Left lung (tissue), 14 donors: ENCODE measurements at places on chromosomes 1 and 21. TPM values are rescaled to one million over a fixed set of nuclear protein-coding genes. Genes with fewer than 3 reads are reported as not detected.

NLRP3 gene
- 6.6 TPM for total RNA-seq

GRCh38 chr1:39087435-39087834 is 61.3 kb downstream of the NDUFS5 start:
- no peak for DNase-seq

OSCP1 gene
- total RNA-seq: 10.4 TPM

TTLL7 gene
- 15.0 TPM for total RNA-seq

DNA sequence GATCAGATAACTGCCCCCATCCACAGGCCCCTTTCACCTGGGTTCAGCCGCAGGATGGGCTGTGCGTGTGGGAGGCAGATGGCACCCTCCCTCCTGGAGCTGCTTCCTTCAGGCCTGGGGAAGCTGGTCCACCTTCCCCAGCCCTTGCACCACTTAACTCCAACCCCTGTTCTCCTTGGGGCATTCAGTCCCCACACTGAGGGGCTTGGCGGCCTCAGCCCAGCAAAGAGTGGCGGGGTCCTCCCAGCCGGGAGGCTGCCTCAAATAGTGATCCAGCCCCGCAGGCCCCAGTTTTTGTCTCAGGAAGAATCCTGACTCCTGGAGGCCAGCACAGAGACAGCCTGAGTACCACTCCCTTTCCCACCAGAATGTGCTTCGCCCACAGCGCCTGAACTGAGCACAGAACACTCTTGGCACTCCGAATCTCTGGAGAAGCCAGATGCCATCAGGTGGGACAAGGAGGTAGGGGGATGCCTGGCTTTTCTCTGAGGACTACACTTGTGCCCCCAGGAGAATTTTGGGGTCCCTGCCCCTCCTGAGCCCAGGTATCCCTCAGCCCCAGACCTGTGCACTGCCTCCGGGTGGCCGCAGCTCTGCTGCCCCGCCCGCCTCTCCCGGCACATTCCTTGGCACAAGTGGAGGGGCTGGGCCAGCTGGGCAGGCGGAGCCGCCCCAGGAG is 936 bp downstream of the PAQR6 start:
- DNase-seq: no peak

DNA sequence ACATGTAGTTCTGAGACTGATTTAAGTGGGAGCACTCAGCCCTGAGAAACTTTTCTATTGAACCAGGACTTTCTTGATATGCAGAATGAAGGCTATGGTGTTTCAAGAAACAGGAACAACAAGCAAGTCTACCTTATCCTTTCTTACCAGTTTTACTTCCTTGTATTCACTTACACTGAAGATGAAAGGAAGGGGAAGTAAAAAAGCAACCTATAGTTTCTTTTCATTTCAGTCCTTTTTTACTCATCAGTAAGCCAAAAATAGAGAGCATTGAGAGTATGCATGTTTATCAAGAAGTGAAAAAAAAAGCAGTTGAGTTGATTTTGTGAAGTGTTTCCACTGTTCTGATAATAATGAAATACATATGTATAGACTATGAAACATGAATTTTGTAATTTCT is 1010.3 kb downstream of the AMY1C start:
- no peak for DNase-seq

- no peak for DNase-seq
Measured at GRCh38 chr1:53400761-53401674, 58.2 kb upstream of the DMRTB1 start.
